ENCODE measurements at places on chromosomes 13 and 19.
A peak's percentile ranks its signal among the peaks of the same experiment; 100 is the strongest.

DNA sequence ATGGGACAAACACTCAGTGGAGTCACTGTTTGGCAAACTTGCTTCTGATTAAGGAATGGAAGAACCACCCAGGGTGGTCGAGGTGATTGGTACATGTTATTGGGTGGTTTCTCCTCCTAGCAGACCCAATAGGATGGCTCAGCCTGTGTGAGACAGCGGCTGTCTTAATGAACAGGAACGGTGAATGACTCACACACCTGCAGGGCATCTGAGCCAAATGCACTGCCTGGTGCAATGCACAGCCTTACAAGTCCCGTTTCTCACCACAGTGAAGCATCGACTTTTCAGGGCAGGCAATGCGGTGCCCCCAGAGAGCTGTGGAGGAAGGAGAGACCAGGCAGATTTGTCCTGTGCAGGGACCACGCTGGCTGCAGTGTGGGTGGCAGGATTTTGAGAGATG lies 238.5 kb downstream of the FGF9 start:
- DNase-seq, result no peak

DNA sequence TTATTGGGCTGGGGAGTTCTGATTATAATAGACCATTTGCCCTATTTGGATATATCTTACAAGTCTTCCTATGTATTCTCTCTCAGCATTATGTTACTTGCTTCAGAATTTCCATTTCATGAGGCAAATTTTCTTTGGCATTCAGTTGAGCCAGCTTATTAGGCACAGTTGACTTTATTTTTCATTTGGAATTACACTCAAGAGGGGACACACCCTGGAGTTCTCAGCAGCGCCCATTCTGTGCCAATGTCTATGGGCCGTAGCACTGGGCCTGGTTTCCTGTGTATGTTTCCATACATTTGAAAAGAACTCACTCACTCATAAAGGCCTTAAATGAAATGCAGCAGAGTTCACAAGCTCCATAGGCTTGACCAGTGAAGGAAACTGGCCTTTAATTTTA lies 138.5 kb downstream of the KLF12 start:
- no peak for DNase-seq

- no peak for DNase-seq
Observed at GRCh38 chr13:30045916-30046704, 195.7 kb upstream of the UBL3 start.

DNA sequence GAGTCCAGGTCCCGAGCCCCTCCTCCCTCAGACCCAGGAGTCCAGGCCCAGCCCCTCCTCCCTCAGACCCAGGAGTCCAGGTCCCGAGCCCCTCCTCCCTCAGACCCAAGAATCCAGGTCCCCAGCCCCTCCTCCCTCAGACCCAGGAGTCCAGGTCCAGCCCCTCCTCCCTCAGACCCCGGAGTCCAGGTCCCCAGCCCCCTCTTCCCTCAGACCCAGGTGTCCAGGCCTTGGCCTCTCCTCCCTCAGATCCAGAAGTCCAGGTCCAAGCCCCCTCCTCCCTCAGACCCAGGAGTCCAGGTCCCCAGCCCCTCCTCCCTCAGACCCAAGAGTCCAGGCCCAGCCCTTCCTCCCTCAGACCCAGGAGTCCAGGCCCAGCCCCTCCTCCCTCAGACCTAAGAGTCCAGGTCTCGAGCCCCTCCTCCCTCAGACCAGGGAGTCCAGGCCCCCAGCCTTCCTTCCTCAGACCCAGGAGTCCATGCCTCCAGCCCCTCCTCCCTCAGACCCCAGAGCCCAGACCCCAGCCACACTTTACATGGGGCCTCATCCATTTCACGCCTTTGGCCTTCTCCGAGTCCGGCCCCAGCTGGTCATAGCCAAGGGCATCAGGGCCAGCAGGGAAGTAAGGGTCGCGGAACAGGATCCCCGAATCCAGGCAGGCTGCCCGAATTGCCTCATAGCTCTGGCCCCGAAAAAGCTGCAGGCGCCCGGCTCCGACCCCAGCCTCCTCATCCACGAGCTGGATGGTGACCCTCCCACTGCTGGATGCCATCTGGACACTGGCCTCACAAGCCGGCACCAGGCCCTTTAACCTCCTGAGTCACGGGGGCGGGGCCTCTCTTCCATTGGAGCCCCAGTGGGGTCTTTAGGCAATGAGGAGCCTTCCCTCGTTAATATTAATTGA lies 628 bp downstream of the CAPN12 start:
- DNase-seq, result no peak

- DNase-seq, result no peak
Observed at GRCh38 chr19:49150944-49151243, 4.3 kb downstream of the HRC start.

- no peak for DNase-seq
Observed at GRCh38 chr13:40230833-40231266, 435.6 kb downstream of the FOXO1 start.

- no peak for DNase-seq
Observed at GRCh38 chr13:100139817-100140216, 50.9 kb downstream of the PCCA start.

DNA sequence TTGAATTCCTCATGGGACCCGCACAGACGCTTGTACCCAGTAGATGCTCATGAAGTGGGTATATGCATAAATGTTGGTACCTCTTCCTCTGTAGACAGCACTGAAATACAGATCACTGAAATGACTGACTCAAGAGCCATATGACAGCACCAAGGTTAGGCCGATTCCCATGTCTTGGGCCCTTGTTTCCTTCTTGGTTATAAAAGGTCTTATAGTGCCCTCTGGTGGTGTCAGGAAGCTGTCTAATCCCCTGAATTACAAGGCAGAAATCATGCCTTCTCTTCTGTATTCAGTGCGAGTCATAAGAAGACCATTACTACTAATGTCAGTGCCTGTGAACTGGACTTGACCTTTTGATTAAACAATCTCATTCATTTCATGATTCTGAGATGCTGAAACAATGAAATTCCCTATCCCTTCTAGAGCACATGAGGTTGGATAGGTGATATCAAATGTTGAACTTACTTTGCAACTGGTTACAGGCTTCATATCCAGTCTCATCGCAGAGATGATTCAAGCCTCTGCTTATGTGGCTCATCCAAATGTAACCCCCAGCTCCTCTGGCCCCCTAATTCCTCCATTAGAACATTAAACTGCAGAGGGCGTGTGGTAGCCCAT lies 59.7 kb downstream of the SPATA13 start:
- DNase-seq, result peak; percentile 20

GRCh38 chr13:87536899-87537298 lies 134.3 kb upstream of the SLITRK5 start:
- no peak for DNase-seq

DNA sequence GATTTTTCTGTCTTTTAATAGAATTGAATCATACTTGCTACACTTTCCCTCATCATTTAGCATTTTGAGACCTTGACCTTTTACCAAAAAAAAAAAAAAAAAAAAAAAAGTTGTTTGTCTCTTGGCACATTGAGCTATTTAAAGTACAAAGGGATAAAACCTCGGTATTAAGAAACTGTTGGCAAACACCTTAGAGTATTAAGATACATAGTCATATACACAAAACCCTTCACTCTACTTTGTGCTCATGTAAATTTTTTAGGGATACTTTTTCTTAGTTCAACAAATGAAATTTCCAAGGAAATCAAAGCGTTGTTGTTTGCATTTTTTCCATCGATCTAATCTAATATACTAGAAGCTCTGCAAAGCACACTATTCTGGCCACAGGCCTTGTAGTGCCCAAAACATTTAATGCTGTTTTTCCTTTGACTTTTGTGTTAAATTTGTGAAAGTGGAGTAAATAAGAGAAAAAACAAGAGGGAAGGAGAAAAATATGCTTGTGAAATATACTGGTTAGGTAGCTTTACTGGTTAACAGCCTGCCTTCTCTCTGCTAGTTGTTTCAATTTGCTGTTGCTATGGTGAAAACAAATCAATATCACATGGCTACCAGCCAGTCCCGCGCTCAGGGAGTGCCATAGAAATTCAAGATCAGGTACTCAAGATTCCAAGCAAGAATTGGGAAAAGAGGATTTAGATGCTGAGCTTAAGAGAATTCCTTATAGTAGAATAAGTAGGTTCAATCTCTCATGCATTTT lies 2.6 kb downstream of the MBNL2 start:
- no peak for DNase-seq

DNA sequence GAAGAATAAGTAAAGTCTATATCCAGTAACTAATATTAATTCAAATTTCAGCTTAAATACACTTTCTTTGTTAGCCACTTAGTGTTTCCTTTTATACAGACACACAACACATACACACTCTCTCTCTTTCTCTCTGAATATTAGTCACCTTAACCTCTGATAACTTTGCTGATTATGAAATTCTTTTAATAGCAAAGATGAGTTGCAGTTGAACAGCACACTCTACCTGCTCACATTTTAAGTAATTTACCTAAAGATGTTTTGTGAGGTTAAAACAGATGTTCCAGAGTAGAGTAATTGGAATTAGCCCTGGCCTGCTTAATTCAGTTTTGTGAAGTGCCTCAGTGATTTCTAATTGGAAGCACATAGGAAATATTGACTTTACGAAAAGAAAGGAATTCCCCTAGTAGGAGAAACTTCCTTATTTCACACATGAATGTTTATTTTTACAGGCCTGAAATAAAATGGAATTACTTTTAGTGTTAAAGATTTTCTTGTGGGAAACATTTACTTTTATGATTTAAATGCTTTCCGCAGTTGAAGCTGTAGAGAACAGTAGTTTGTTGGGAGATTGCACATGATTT lies 184.3 kb downstream of the MYO16 start:
- no peak for DNase-seq

GRCh38 chr13:59088716-59089115 lies 1075.0 kb downstream of the DIAPH3 start:
- no peak for DNase-seq

- DNase-seq, result no peak
Observed at GRCh38 chr13:45156565-45157361, 36.5 kb downstream of the GTF2F2 start.

GRCh38 chr19:50255115-50255514 lies 51.7 kb downstream of the MYH14 start:
- no peak for DNase-seq

GRCh38 chr13:44040818-44041100 lies 161.1 kb downstream of the LACC1 start:
- DNase-seq, result no peak

DNA sequence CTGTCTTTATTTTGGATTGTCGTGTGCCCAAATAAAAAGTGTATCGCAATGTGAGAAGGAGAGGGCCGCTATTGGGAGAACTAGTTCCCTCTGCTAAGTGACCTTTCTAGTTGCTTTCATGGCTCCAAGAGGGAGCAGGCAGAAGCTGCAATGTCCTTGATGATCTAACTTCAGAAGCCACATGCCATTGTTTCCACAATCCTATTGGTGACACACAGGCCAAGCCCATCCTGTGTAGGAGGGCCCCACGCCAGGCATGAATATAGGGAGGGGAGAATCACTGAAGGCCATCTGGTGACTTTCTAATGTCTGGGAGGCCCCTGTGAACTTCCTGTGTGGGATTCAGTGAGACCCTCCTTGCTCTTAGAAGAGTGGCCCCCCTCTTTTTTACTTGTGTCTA lies 47.8 kb upstream of the KPNA3 start:
- no peak for DNase-seq

GRCh38 chr19:49056101-49056901 lies 1.2 kb downstream of the CGB7 start:
- no peak for DNase-seq

DNA sequence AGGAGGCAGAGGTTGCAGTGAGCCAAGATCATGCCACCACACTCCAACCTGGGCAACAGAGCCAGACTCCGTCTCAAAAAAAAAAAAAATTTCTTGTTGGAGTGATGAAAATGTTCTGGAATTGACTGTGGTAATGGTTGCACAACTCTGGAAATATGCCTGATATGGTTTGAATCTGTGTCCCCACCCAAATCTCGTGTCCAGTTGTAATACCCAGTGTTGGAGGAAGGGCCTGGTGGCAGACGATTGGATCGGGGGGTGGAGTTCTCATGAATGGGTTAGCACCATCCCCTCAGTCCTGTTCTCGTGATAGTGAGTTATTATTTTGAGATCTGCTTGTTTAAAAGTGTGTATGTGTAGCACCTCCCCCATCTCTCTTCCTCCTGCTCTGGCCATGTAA lies 41.1 kb upstream of the MAP3K10 start:
- no peak for DNase-seq

- DNase-seq, result no peak
Observed at GRCh38 chr13:26881154-26881553, 120.6 kb upstream of the GPR12 start.

GRCh38 chr19:43735957-43736356 lies 18.8 kb downstream of the SMG9 start:
- no peak for DNase-seq

- no peak for DNase-seq
Observed at GRCh38 chr19:36169084-36169760, 17.0 kb upstream of the COX7A1 start.

DNA sequence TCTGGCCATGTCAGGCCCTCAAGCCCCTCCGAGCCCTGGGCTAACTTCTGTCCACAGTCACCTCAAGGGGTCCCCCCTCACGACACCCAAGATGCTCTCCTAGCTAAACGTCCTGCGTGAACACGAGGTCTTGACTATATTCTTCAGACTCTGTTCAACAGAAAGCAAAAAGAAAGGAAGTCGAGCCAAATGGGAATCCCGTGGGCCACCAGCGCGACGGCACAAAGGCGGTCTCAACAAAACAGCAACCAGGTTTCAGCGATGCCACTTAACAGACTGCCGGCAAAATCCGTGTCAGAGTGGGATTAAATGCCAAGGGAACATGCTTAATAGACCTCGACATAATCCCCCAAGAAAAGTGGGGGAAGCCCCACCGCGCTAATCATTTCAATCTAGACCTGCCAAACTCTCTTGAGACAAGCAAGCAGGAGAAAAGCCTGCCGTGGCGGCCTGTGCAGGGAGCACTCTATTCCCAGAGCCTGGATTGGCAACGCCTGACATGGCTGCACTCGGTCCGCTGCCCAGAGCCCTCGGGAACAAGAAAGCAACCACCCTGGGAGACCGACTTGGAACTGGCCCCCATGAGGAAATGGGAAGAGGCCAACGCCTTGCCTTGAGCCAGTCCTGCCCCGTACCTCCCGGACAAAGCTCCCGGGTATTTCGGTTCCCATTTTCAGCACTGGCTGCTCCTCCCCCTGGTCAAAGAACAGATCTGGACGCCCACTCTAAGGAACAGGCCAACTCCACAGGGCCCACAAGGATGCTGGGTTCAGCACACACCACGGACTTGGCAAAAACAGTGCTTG lies 16.0 kb downstream of the ZC3H4 start:
- no peak for DNase-seq

GRCh38 chr19:2770055-2771013 lies 12.7 kb downstream of the SGTA start:
- DNase-seq, result no peak

DNA sequence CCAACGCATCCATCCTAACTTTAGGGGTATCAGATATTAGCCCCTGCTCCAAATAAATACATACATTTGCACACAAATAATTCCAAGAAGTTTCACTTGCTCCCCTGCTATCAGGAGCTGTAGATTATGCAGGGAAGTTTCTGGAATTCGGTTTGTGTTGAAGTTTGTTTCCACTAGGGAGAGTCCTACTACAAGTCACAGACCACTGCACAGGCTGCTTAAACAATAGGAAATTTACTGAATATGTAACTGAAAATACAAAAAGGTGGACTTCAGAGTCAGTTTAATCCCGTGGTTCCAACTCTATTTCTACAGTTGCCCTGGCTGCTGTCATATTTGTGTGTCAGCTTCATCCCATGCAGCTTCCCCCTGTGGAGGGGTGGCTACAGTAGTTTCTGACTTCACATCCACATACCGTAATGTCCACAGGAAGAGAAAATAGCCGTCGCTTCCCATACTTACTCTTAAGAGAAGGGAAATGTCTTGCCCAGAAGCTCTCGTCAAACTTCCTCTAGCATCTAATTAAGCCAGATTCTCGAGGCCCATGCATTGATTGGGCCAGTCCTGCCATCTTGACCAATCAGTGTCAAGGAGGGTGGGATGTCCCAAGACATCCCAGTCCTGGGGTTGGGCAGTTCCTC lies 286.6 kb downstream of the COG6 start:
- DNase-seq, result no peak

All from stimulated activated CD8-positive, alpha-beta memory T cell treated with anti-CD3 and anti-CD28 coated beads, Interleukin-4, amount 100 ng/mL, for 1 hour (primary cell).